ENCODE measurements at places on chromosomes 4 and X. TPM values are rescaled to one million over a fixed set of nuclear protein-coding genes. Genes with fewer than 3 reads are reported as not detected.

Gene GLOD5
- total RNA-seq, result 0.76 TPM

Gene ITGB1BP2
- 16.9 TPM for total RNA-seq

Gene GYPE
- total RNA-seq, result 2.2 TPM

Gene SLITRK2
- total RNA-seq, result 0.64 TPM

Gene CFAP47
- total RNA-seq, result 2.3 TPM

Gene RTL9
- 0.18 TPM for total RNA-seq

Gene PPP4R3C
- total RNA-seq, result not detected
